SK-N-SH (cell line): ENCODE measurements at places on chromosomes 1 and 21. TPM values are rescaled to one million over a fixed set of nuclear protein-coding genes. Genes with fewer than 3 reads are reported as not detected.

- peak; percentile 17 for DNase-seq
- peaks cover 4% of the 10 kb centered on the region for H3K4me1 ChIP-seq
- no peak overlapping the region for H3K4me3 ChIP-seq
- peak overlapping the region; percentile 71 for H3K27ac ChIP-seq
- no peaks in the 10 kb centered on the region for H3K27me3 ChIP-seq
Observed at GRCh38 chr1:67850151-67850551, 16.9 kb upstream of the GNG12 start.

DNA sequence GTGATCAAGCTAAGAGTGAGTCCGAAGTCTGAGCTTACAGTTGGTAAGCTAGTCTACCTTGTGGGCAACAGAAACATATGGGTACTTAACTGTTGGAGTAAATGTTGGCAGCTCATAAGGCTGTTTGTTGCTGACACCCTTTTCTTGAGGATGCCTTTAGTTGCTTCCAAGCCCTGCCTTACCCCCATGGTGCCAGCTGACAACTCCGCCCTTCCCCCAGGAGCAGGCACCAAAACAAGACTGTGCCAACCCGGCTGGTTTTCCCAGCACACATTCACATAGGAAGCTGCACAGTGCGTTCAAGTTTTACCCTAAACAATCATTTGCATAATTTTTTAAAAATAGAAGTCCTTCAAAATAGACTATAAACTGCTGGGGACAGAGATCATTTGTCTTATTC lies 150.2 kb upstream of the LMO4 start:
- H3K4me1 ChIP-seq, result no peaks in the 10 kb centered on the region
- H3K36me3 ChIP-seq, result no peaks in the 10 kb centered on the region
- no peak overlapping the region for H3K27ac ChIP-seq
- H3K27me3 ChIP-seq, result peaks cover 13% of the 10 kb centered on the region; the same call in 1 of the 2 replicates

DNA sequence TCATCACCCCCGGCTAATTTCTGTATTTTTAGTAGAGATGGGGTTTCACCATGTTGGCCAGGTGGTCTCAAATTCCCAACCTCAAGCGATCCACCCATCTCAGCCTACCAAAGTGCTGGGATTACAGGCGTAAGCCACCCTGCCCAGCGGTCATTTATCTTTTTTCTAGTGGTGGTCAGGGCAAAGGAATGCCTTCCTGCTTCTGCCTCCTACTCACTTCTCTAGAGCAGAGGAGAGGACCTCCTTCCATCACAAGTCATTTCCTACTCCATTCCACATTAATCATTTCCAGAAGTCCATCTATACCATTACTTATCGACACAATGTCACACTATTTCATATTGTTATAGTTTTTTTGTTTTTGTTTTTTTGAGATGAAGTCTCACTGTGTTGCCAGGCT lies 13.3 kb downstream of the FBXO42 start:
- H3K27ac ChIP-seq, result no peak overlapping the region
- 0 out of 2 replicates have a peak, but pooled peaks cover 5% of the 10 kb centered on the region for H3K4me1 ChIP-seq
- no peaks in the 10 kb centered on the region for H3K36me3 ChIP-seq

The FCRLB gene
- 2.0 and 2.6 TPM in 2 replicates for polyA plus RNA-seq

The FCRL3 gene
- not detected in 2 replicates for polyA plus RNA-seq

The CFH gene
- 2.9 and 4.9 TPM in 2 replicates for polyA plus RNA-seq

GRCh38 chr1:52911541-52911940 lies 10.0 kb downstream of the ECHDC2 start:
- no peaks in the 10 kb centered on the region for H3K4me1 ChIP-seq
- DNase-seq, result no peak
- H3K36me3 ChIP-seq, result no peaks in the 10 kb centered on the region
- no peak overlapping the region for H3K4me3 ChIP-seq
